ENCODE measurements at places on chromosomes 16 and 17. TPM values are rescaled to one million over a fixed set of nuclear protein-coding genes. Genes with fewer than 3 reads are reported as not detected.

CCL16 gene
- total RNA-seq: not detected

NPIPB8 gene
- total RNA-seq: 0.74 TPM

AOC3 gene
- 82.9 TPM for total RNA-seq

TBC1D26 gene
- 0.34 TPM for total RNA-seq

CEMP1 gene
- 2.1 TPM for total RNA-seq

SMYD4 gene
- 18.2 TPM for total RNA-seq

MYL4 gene
- total RNA-seq: 9.0 TPM

ABI3 gene
- 6.9 TPM for total RNA-seq

NXN gene
- total RNA-seq: 57.7 TPM

GUCY2D gene
- 0.20 TPM for total RNA-seq

- H3K4me1 ChIP-seq: peaks cover 13% of the 10 kb centered on the region
- H3K4me3 ChIP-seq: no peak overlapping the region
- H3K27me3 ChIP-seq: no peaks in the 10 kb centered on the region
- peak overlapping the region; percentile 36 for H3K27ac ChIP-seq
Measured at GRCh38 chr17:3888343-3889171, 4.3 kb downstream of the CAMKK1 start.

- no peaks in the 10 kb centered on the region for H3K4me1 ChIP-seq
- no peak for DNase-seq
- H3K36me3 ChIP-seq: no peaks in the 10 kb centered on the region
- H3K4me3 ChIP-seq: no peak overlapping the region
Measured at GRCh38 chr17:19024101-19025078, 19.8 kb upstream of the FAM83G start.

- H3K4me3 ChIP-seq: no peak overlapping the region
- H3K27ac ChIP-seq: no peak overlapping the region
- no peaks in the 10 kb centered on the region for H3K36me3 ChIP-seq
Measured at GRCh38 chr16:75913958-75914357, 187.7 kb upstream of the CPHXL start.

GRCh38 chr16:59690216-59690615, 956.1 kb upstream of the GOT2 start:
- no peaks in the 10 kb centered on the region for H3K27me3 ChIP-seq
- H3K36me3 ChIP-seq: no peaks in the 10 kb centered on the region
- no peak overlapping the region for H3K27ac ChIP-seq
- no peak overlapping the region for H3K4me3 ChIP-seq

GRCh38 chr17:3914312-3914670, 2.0 kb downstream of the P2RX1 start:
- peaks cover 21% of the 10 kb centered on the region for H3K4me1 ChIP-seq
- H3K27me3 ChIP-seq: no peaks in the 10 kb centered on the region
- no peak for DNase-seq
- peak overlapping the region; percentile 63 for H3K27ac ChIP-seq
- no peak overlapping the region for H3K4me3 ChIP-seq

DNA sequence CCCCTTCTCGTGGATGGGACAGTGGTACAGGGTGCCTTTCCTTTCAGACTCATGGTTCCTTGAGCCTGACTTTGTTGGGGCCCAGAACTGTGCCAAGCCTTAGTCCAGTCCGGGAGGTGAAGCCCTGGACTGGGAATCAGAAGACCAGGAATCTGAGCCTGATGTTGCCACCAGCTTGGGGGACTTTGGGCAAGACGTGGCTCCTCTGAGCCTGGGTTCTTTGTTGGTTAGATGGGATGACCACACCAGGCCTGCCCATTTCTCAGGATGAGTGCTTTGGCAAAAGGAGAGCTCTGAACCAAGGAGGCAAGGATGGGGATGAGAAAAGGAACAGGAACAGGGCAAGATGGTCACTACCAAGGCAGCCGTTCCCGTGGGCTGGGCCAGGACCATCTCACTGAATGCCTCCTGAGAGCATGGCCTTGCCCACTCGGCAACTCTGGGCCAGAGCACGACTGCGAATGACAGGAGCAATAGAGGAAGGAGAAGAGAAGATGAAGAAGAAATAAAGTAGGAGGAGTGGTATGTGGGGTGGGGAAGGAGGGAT, 32.5 kb downstream of the PITPNM3 start:
- H3K4me1 ChIP-seq: no peaks in the 10 kb centered on the region
- H3K27ac ChIP-seq: no peak overlapping the region
- DNase-seq: no peak
- peaks cover 1% of the 10 kb centered on the region for H3K36me3 ChIP-seq

DNA sequence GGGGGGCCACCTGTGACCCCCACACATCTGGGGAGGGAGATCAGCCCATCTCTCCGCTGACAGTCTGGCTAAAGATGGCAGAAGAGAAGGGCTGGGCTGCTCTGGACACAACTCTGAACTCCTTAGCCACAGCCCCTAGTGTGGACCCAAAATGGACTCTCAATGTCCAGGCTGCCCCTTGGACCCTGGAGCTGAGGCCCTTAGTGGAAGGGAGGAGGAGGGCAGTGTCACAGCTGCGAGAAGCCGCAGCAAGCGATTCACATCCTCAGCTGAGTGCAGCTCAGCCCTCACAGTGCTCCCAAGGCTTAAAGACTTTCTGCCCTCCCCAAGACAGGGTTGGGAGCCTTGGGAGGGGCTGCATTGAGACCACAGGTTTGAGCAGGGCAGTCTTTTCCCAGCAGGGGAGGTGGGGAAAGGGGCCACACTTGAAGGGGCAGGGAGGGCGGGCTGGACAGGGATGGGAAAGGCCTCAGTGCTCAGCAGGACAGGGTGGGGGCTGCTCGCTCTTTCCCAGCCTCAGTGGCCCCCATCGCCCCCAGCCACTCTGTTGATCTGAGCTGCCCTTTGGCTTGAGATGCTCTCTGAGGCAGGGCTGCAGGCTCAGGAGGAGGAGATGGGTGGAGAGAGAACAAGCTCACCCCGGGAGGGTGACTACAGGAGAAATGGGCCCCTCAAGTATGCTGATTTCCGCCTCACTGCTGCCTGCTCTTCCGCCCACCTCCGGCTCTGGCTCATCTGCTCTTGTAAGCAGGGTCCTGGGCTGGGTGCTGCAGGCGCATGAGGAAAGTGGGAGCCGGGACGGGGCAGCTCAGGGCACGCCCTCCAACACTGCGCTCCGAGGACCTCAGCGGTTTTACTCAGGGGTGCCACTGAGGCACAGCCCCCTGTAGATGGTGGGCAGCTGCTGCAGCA, 50.9 kb upstream of the MTSS2 start:
- DNase-seq: no peak
- peak overlapping the region; percentile 89 for H3K27ac ChIP-seq
- H3K27me3 ChIP-seq: no peaks in the 10 kb centered on the region
- H3K36me3 ChIP-seq: no peaks in the 10 kb centered on the region
- H3K4me1 ChIP-seq: peaks cover 39% of the 10 kb centered on the region

GRCh38 chr16:5377280-5377898, 279.8 kb upstream of the EEF2KMT start:
- no peak overlapping the region for H3K27ac ChIP-seq
- H3K36me3 ChIP-seq: no peaks in the 10 kb centered on the region
- no peak overlapping the region for H3K4me3 ChIP-seq
- H3K27me3 ChIP-seq: no peaks in the 10 kb centered on the region
- no peak for DNase-seq

- H3K27ac ChIP-seq: no peak overlapping the region
- H3K27me3 ChIP-seq: peaks cover 17% of the 10 kb centered on the region
- H3K36me3 ChIP-seq: no peaks in the 10 kb centered on the region
- H3K4me1 ChIP-seq: no peaks in the 10 kb centered on the region
Measured at GRCh38 chr16:83682868-83683235, 124.9 kb upstream of the HSBP1 start.

DNA sequence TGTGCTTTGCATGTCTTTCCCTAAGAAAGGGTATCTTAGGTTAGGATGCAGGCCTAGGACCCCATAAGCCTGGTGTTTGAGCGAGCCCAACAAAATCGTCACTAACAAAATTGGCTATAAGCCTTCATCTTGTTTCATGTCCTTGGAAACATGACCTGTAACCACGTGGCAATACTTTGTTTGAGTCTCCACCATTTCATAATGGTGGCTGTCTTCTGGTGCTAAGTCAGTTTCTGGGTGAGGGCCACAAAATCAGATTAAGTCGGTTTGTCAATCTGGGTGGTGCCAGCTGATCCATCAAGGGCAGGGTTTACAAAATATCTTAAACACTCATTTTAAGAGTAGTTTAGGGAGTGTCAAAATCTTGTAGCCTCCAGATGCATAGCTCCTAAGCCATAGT, 33.0 kb downstream of the C16orf54 start:
- DNase-seq: no peak
- H3K27me3 ChIP-seq: no peaks in the 10 kb centered on the region
- H3K27ac ChIP-seq: no peak overlapping the region
- H3K4me1 ChIP-seq: peaks cover 2% of the 10 kb centered on the region

DNA sequence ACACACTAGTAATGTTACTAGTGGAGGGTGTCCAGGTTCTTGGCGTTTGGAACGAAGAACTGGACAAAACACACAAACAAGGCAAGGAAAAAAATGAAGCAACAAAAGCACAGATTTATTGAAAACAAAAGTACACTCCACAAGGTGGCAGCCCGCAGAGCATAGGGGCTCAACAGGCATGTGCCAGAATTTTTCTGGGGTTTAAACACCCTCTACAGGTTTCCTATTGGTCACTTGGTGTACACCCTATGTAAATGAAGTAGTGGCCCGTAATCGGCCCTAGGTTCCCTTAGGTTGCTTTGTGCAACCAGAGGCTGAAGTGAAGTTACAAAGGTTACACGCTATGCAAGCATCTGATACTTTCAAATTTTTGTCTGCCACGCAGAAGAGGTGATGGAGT, 8.1 kb downstream of the OR2C1 start:
- no peak overlapping the region for H3K27ac ChIP-seq
- no peak for DNase-seq
- no peaks in the 10 kb centered on the region for H3K36me3 ChIP-seq

DNA sequence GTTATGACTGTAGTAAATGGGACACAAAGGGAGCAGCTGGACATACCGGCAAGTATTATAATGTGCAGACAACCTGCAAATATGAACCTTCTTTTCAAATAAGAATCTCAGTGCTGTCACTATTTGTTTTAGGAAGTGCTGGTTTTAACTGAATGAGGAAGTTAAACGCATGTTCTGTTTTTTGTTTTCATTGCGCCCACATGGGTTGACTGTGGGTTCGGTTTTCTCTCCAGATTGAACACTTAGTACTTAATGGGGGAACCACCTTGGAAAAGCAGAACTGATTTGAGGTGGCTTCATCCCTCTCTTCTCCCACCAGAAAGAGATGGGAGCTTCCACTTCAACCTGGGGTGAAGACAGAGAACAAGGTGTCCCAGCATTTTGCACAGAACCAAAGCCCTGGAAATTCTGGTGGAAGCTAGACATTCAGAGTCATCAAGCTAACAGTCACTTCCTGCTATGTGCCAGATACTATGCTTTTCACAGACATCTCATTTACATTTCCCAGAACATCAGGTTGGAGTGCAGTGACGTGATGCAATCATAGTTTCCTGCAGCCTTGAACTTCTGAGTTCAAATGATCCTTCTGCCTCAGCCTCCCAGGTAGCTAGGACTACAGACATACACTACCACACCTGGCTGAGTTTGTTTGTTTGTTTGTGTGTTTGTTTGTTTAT, 149.8 kb downstream of the CDH13 start:
- H3K4me3 ChIP-seq: no peak overlapping the region
- H3K27me3 ChIP-seq: peaks cover 3% of the 10 kb centered on the region
- no peak for DNase-seq
- no peaks in the 10 kb centered on the region for H3K4me1 ChIP-seq

DNA sequence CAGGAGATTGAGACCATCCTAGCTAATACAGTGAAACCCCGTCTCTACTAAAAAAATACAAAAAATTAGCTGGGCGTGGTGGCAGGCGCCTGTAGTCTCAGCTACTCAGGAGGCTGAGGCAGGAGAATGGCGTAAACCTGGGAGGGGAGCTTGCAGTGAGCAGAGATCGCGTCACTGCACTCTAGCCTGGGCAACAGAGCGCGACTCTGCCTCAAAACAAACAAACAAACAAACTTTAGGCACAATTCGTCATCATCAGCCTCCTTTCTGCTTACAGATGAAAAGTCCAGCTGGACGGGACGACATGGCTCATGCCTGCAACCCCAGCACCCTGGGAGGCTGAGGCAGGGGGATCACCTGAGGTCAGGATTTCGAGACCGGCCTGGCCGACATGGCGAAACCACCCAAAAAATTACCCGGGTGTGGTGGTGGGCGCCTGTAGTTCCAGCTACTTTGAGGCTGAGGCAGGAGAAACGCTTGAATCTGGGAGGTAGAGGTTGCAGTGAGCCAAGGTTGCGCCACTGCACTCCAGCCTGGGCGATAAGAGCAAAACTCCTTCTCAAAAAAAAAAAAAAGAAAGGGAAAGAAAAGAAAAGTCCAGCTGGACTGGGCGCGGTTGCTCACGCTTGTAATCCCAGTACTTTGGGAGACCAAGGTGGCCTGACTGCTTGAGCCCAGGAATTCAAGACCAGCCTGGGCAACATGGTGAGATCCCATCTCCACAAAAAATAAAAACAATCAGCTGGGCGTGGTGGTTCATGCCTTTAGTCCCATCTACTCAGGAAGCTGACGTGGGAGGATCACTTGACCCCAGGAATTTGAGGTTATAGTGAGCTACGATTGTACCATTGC, 1.5 kb upstream of the SPIRE2 start:
- H3K4me3 ChIP-seq: no peak overlapping the region
- H3K27me3 ChIP-seq: no peaks in the 10 kb centered on the region
- no peak overlapping the region for H3K27ac ChIP-seq

- peaks cover 3% of the 10 kb centered on the region for H3K27me3 ChIP-seq
- H3K4me3 ChIP-seq: no peak overlapping the region
- H3K4me1 ChIP-seq: no peaks in the 10 kb centered on the region
- no peaks in the 10 kb centered on the region for H3K36me3 ChIP-seq
- peak; percentile 56 for DNase-seq
Measured at GRCh38 chr17:33732116-33732515, 439.0 kb upstream of the ASIC2 start.

DNA sequence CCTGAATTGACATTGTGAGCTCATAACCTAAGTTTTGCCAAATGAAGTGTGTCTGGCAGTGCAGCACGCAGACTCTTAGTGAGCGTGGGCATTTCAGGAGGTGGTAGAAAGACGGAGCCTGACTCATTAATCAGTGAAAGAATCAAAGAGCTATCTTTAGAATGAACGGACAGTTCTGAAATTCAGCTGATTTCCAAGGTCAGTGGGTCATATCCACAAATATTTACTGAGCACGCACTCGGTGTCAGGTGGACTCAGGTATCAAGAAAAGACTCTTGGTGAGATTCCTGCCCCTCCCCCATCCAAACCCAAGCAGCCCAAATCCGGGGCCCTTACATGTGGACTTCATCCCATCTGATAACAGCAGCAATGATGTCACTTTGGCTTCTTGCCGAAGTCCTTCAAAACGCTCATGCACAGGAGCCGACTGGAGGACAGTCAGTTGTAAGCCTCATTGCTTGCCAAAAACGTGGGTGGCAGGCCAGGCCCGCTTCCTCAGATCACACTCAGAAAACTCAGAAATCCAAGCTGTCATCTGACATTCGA, 185.8 kb downstream of the HS3ST3A1 start:
- H3K4me3 ChIP-seq: no peak overlapping the region
- no peaks in the 10 kb centered on the region for H3K27me3 ChIP-seq
- H3K4me1 ChIP-seq: peaks cover 15% of the 10 kb centered on the region
- H3K36me3 ChIP-seq: no peaks in the 10 kb centered on the region
- H3K27ac ChIP-seq: peak overlapping the region; percentile 65

DNA sequence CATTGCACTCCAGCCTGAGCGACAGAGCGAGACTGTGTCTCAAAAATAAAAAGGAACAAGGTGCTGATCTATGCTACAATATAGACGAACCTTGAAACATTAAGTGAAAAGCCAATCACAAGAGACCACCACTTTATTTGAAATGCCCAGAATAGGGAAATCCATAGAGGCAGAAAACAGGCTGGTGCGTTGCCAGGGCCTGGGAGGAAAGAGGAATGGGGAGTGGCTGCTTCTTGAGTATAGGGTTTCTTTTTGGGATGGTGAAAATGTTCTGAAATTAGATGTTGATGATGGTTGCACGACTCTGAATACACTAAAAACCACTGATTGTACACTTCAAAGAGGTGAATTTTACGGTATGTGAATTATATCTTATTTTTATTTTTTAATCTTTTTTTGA, 20.3 kb upstream of the GLIS2 start:
- H3K27me3 ChIP-seq: no peaks in the 10 kb centered on the region
- no peak for DNase-seq
- no peaks in the 10 kb centered on the region for H3K36me3 ChIP-seq
- no peak overlapping the region for H3K27ac ChIP-seq
- H3K4me1 ChIP-seq: peaks cover 12% of the 10 kb centered on the region
